Astrocyte (in vitro differentiated cells and primary cell): ENCODE measurements at places on chromosomes 6 and 20.

DNA sequence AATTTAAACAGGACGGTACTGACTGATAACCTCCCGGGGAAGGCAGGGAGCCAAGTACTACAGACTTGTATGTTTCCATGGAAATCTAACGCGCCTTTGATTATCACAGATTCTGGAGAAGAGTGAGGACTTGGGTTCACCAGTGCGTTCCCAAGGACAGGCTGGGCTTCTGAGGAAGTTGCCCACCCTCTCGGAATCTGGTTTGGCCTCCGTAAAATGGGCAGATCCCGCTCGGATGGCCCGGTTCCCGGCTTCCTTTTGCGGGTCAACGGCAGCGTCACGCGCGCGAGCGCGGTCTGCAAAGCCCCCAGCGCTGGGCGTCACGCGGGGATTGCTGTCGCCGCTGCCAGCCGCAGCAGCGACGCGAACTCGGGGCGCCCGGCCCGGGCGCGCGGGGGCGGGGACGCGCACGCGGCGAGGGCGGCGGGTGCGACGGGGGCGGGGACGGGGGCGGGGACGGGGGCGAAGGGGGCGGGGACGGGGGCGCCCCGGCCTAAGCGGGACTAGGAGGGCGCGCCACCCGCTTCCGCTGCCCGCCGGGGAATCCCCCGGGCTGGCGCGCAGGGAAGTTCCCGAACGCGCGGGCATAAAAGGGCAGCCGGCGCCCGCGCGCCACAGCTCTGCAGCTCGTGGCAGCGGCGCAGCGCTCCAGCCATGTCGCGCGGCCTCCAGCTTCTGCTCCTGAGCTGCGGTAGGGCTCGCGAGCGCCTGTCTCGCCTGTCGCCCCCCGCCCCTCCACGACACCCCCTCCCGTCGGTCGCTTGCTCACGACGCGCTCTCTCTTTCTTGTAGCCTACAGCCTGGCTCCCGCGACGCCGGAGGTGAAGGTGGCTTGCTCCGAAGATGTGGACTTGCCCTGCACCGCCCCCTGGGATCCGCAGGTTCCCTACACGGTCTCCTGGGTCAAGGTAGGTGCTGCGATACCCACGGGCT lies at the start of gene CD83:
CD83 (plus strand) TSS at position 615 of the 933 bp plus-strand sequence; CDS start at position 655, 40 bp downstream.
- peak; percentile 21 for DNase-seq

DNA sequence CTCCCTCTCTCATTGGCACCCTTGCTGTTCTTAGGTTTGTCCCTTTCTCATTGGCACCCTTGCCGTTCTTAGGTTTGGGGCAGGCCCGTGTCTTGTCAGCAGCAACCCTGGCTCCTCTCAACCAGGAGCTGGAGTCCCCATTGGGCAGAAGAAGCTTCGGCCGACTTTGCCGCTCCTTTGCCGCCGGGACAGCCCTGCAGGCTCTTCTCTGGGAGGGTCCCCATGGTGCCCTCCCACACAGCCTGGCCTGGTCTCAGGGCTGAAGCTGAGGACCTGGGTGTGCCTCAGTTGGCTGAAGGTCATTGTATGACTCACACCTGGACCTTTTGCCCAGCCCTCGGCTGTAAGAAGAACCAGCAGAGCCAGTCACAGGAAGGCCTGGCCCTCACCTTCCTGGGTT lies 59.6 kb downstream of the PPP1R14C start:
- DNase-seq, result peak; percentile 46

GRCh38 chr20:62618611-62619529 lies 23.4 kb upstream of the SLCO4A1 start:
- DNase-seq, result no peak

DNA sequence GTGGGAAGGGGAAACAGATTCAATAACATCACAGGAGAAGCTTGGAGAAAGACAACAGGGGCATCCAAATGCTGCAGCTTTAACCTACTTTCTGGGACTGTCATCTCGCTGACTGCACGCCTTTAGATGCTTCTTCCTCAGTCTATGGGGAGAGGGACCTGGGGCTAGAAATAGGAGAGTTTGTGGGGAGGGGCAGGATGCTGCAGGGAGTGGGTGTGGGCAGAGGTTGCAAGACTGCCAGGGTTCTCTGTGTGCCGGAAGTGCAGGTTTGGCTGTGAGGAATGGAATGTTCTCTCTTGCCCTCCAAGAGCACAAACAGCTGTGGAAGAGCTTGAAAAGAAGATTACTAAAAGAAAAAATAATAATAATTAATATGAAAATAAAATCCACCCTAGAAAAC lies 93.2 kb downstream of the FOXO3 start:
- DNase-seq, result peak; percentile 51

DNA sequence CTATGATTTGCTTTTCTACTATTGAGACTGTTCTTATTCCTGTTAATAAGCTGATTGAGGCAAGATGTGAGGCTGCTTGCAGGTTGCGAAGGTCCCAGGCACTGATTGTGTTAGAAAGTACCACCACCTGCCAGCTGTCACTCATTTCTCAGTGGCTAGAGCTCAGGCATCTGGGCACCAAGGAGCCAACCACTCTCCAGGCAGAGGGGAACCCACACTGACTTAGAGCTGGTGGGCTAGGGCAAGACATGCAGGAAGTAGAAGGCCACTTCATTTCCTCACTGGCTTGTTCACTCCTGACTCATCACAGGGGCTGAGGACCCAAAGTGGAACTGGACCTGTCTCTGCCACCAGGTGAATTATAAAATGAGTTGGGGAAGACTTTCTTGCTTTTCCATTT lies 7.8 kb upstream of the DLL1 start:
- no peak for DNase-seq

DNA sequence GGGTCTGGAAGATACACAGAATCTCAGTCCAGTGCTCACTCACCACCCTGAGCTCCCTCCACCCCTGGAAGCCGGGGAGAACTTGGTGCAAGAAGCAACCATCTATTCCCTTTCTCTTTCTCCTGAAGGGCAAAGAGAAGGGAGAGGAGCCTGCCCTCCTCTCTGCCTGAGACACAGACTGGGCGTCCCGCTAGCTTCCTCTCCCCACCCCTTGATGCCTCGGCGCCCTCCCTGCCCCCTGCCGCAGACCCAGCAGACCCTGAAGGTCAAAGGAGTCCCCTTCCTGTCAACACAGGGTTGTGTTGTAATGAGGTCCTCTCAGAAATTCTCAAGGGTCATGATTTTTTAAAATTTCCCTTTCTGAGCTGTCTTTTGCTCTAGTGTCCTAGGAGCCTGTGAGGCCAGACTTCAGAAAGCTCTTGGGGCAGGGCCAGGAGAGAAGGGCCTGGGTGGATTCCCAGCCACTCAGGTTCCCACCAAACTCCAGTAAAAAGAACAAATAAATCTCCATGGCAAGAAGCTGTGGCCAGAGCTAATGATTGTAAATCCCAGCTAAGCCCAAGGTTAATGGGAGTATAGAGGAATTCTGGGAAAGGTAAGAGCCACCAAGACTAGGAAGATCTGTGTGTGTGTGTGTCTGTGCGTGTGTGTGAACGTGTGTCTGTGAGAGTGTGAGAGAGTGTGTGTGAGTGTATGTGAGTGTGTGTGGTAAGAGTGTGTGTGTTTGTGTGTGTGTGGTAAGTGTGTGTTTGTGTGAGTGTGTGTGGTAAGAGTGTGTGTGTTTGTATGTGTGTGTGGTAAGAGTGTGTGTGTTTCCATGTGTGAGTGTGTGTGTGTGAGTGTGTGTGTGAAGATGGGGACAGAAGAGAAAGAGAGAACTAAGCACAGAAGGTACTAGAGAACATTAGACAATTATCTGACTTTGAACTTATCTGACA lies 1.1 kb upstream of the JPH2 start:
- DNase-seq, result no peak

GRCh38 chr20:44198872-44199271 lies 11.7 kb downstream of the OSER1 start:
- no peak for DNase-seq

DNA sequence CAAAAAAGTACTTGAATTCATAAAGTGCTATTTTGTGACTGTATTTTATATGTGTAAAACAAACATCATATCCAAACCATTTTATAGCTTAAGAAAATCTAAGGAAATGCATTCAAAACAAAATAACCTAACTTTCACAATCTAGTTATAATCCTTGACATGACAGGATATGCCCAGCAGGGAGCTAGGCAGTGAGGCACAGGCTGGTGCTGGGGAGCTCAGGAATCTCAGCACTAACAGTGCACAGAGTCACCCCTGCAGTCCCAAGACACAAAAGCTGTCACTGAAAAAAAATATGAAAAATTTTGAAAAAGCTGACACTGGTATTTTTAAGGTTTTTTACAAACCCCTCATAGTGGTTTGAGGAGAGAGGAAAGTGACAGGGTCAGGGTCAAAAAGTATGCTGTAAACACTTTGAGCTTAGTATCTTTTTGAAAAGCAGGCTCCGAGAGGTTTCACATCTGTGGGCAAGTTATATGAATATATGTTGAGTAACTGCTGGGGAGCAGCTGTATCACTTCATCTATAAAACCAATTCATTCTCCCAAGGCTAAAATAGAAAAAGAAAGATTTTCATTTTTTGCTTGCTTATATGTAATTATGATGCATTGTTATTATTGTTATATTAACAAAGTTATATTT lies 24.1 kb downstream of the LGSN start:
- DNase-seq, result no peak

- peak; percentile 72 for DNase-seq
These were observed 15.0 kb downstream of the BLTP3A start for GRCh38 chr6:34806738-34807453.

DNA sequence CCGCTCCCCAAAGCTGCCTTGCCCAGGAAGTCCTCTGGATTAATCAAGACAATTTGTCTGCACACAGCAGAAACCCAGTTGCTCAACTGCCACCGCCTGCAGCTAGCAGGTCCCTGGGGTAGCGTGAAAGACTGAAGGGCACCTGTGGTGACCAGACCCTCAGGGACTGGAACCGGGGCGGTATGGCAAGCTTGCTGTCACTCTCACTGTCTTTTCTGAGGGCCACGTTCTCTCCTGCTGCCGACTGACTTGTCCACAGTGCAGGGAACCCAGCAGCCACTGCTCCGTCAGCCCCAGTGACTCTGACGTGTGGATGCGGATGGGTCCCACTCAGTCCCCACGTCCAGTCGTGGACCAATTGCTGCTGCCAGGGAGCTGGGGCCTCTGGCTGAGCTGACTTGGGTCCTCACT lies 72.8 kb upstream of the PMEPA1 start:
- DNase-seq, result no peak

GRCh38 chr20:10802236-10802635 lies 128.4 kb upstream of the JAG1 start:
- peak; percentile 68 for DNase-seq

DNA sequence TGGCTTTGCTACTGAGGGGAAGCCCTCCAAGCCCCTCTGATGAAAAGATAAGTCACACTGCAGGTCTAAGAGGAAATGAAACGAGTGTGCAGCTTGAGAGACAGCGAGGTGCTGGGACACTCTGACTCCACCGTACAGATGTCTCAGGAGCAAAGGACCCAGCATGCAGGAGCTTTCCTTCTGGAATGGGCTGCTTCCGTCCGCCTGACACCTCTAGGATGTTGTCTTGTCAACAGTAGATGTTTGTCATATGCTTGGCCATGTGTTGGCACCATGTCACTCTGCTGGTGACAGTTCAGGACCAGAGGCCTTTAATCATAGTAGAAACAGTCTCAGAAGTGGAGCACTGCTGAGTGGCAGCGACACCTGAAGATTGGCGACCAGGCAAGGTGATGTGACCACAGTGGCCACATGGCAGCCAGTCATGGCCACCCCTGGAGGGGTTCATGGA lies 46.7 kb downstream of the SLC24A3 start:
- DNase-seq, result no peak

DNA sequence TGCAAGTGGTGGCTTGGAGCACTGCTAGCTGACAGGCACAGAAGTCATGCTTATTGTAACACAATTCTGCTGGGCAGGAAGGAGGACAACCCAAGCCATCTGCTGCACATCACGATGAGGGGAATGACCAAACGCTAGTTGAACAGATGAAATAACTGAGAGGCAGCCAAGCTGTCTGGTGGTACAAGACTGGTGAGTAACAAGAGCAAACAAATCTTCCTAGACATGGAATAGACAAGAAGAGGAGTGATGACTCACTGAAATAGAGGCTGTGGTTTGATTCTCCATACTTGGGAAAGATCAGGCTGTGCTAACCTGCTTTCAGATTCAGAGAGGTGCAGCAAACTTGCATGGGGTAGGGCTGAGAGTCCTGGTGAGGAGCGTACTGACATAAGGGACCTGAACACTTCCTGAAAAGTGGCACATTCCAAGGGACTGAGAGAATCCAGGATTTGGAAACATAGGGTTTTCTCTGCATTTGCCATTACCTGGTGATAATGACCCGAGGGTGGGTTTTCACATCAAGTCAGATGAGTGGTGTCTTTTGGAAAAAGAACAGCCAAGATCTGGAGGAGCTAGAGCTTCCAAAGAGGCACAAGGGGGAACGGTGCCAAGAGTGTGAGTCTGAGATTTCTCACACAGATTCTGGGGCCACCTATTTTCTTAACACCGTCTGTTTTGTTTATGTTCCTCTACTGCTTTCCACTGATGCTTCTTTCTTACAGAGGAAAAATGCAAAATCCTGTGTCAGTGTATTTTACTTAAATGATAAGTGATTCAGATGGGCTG lies 60.0 kb downstream of the PRL start:
- peak; percentile 96 for DNase-seq
